ENCODE measurements at places on chromosomes 5 and 9.

DNA sequence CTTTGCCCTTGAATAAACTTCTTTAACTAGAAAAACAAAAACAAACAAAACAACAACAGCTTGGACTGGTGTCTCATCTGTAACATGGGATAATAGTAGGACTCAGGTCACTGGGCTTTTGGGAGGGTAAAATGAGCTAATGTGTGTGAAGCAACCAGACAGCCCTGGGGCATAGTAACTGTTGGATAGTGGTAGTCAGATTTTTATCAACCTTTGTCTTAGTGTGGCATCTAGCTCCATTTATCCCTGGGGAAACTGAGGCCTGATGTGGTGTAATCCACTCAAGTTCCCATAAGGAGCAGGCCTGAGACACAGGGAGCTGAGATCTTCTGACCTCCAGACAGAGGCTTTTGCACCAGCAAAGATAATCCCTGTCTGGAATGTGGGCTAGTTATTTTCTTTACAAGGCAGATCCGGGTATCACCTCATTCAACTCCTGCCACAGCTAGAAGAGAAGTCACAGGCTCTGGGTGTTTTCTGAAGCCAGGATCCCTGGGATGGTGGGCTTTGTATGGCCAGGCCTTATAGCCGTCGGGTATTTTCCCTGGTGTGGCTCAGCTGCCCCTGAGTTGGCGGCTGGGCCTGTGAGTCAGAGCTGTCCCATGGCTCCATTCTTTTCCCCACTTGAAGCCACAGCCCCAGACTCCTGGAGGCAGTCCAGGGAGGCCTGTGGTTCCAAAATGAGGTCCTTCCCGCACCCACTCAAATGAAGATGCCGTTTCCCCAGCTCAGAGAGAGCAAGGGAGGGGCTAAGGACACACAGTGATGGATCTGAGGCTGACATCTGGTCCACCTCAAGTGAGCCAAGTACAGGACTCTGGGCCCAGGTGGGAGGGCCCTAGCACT lies 26.1 kb upstream of the CSF1R start:
- DNase-seq = no peak

- DNase-seq = no peak
Observed at GRCh38 chr5:137248527-137248926, 250.6 kb downstream of the SPOCK1 start.

- no peak for DNase-seq
Observed at GRCh38 chr5:145660897-145661640, 174.1 kb downstream of the PRELID2 start.

GRCh38 chr5:12626556-12626955 lies 722.3 kb upstream of the CTNND2 start:
- no peak for DNase-seq

DNA sequence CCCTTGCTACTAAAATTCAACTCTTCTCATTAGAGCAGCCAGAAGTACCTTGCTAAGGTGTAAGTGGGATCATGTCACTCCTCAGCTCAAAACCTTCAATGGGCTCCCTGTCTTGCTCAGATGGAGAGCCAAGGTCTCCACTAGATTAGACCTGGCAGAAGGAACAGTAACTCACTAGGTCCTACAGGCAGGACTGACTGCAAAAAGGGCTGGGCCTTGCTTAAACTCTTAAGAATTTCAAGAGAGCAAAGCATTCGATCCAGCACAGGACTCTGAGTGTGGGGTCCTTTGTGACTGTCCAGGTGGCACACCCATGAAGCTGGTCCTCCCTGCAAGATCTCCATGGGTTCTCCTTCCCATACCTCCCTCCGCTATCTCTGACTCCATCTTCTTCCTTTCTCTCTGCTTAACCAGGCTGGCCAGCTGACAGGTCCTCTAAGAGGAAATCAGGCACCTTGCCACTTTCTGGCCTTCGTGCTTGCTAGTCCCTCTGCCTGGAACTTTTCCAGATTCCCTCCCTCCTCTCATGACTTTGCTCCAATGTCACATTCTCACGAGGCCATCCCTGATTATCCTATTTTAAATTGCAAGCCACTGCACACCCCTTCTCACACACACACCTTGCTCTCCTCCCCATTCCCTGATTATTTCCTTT lies 70.2 kb downstream of the BASP1 start:
- DNase-seq = no peak

- no peak for DNase-seq
Observed at GRCh38 chr5:53825926-53826325, 265.5 kb downstream of the NDUFS4 start.

- DNase-seq = no peak
Observed at GRCh38 chr9:32161209-32161608, 223.2 kb upstream of the ACO1 start.

DNA sequence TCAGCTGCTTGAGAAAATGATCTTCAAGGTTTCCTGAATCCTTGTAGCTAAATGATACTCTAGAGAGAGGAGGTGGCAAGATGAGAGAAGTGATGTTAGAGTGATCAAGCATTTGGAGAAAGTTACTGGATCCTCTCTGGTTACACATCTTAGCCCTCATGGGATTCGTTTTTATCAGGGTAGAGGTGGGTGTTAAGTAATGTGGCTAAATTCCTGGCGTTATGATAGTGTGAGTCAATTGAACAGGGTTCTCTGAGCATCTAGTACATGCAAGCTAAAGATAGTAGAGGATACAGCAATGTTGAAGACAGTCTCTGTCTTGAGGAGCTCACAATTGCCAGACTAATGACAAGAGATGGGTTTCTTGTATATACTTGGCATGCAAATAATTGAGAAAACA lies 123.7 kb downstream of the PSD2 start:
- DNase-seq = no peak

DNA sequence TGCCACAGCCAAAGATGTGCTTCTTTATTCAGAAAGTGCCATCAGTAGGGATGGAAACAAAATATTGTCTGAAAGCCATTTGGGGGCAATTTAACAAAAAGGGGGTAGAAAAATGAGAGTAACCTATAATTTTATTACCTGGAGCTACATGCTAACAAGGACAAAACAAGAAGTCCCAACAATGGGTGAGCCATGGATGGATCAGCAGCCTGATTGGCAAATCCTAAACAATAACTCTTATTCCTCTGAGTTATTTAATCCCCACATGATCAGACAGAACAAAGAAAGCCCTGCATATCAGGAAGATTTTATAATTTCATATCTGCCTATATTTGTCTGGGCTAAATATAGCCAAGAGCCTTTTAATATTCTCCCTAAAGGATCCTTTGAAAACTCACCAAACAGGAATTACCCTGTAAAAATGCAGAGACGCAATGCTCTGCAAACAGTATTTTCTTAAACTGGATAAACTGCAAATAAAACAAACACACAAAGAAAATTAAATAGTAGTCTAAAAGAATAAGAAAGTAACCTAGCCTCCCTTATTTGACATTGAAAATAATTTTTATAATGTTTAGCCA lies 483.4 kb downstream of the ZNF608 start:
- DNase-seq = no peak

- no peak for DNase-seq
Observed at GRCh38 chr5:67003685-67003934, 193.0 kb downstream of the CD180 start.

- DNase-seq = no peak
Observed at GRCh38 chr5:148747536-148747906, 78.9 kb upstream of the ADRB2 start.

- no peak for DNase-seq
Observed at GRCh38 chr9:26833792-26834191, 58.8 kb downstream of the CAAP1 start.

GRCh38 chr9:93209576-93210323 lies 25.8 kb downstream of the WNK2 start:
- no peak for DNase-seq

Measured in HuH-7 (cell line).